ENCODE measurements at places on chromosomes 5 and 9.

GRCh38 chr9:35656348-35656747, 1.5 kb downstream of the RMRP start:
- DNase-seq = no peak

GRCh38 chr5:145500710-145501109, 334.4 kb downstream of the PRELID2 start:
- DNase-seq = no peak

- DNase-seq = peak; percentile 13
Measured at GRCh38 chr5:122907276-122907675, 61.9 kb downstream of the SNX24 start.

DNA sequence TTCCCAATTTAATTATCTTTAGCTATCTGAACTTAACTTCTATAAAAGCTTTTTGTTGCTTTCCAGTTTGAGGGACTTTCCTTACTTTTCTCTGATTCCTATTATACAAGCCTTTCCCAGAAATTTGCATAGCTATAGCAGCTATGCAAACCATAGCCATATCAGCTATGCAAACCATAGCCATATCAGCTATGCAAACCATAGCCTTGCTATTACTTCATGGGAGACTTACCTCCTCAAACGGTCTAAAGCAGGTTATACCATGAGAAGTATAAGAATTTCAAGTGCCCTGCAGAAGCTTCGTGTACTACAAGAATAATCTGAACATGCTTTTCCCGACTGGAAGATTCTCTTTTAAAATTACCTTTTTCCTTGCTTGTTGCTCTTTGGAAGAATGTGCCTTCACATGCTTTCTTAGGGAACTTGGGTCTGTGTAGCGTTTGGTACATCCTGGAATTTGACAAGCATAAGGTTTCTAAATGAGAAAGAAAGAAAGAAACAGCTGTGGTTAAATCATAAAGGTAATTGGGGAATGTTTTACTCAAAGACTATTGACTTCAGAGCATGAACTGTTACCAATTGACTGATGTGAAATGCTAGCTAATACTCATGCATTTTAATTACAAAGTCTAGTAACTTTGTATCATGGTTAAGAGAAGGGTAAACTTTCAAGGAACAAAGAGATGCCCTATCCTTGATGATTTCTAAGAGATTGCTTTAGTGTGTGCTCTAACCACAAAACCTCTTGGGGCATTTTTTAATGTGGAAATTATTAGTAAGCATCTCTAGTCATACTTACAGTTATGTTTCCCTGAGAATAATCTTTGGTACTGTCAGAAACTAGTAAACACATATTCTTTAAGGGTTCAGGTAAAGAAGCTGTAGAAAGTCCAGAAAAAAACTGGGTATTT, 367.6 kb downstream of the GLIS3 start:
- DNase-seq = no peak

DNA sequence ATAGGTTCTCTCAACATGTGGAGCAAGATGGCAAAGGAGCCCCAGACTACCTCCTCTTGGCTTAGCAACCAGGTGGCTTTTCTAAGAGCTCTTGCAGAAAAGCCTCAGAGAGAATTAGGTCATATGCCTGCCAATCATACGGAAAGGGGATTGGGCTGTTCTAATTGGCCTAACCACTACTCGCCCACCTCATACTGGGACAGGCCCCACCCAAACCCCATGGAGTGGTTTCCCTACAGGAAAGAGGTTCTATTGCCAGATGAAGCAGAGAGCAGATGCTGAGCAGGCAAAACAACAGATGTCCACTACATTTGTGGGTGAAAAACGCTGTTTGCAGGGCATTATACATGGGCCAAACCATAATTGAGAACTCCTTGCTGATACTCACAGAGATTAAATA, 29.0 kb downstream of the ABLIM3 start:
- DNase-seq = no peak

All from urothelium cell line (cell line).